KG1 (cell line): ENCODE measurements at places on chromosomes 1 and 21.

GRCh38 chr21:24023402-24023801, 1583.9 kb downstream of the MRPL39 start:
- no peak for DNase-seq

- DNase-seq = no peak
Observed at GRCh38 chr1:200805719-200806118, 67.0 kb downstream of the CAMSAP2 start.

GRCh38 chr1:230043081-230043480, 24.0 kb upstream of the GALNT2 start:
- DNase-seq = no peak

- DNase-seq = no peak
Observed at GRCh38 chr1:116558140-116558549, 12.7 kb downstream of the CD58 start.

DNA sequence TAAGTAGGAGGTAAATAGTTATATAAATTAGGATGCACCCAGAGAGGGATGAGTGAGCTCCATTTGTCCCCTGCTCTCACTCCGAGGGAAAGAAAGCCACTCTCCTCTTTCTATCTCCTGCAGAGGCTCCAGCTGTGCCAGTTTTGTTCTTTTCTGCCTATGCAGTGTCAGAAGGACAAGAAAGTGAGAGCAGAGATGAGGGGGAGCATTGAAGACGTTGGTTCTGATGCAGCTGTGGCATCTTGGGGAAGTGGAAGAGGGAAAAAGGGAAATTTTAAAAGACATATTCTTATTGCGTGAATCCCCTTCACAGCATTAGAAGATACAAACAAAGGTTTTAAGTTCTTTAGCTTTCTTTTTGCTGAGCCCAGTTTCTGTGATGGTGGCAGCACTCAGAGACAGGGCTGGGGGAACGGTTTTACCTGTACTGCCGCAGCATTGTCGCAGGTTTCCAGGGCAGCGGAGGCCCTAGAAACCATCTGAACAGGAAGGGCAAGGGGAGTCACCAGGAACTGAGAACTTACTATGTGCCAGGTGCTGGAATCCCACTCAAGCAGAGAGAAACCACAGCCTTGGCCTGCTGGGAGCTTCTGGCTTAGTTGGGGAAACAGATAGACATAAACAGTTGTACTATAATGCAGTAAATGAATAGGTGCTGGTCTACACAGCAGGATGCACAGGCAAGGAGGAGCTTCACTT, 44.9 kb upstream of the USP24 start:
- no peak for DNase-seq

DNA sequence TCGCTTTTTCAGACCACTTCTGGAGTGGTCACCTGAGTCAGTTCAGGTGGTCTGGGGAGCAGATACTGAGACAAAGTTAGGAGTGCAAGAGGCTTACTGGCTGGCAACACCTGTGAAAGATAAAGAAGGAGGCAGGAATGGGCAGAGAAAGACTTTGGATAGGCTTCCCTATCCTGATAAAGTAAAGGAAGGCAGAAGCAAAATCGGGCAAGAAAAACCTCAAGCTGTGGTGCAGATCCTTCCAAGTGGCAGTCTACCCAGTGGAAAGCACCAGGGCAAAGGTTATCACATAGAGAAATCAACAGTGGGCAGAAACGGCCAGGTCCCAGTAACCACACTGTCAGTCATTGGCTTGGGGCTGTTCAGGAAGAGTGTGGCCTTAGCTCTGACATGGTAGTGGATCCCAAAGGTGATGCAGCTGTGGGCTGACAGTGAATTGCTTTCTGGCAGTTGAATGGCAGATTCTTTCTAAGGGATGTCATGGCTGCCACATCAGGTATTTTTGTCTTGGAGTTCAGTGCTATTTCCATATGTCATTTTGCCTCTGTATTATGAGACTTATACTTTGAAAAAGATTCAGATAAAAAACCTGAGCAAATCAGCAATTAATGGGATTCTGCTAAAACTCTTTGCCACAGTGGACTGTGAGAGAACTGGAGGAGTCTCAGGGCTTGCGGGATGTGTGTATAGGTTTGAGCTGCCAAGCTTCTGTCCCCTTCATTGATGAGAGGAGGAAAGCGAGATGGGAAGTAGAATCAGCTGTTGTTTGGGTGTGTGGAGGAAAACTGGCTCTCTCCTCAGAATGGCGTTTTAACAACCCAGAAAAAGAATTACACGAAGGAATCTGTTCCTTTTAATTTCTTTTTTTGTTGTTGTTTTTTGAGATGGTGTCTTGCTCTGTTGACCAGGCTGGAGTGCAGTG, 8.1 kb upstream of the CGN start:
- no peak for DNase-seq

- DNase-seq = no peak
Observed at GRCh38 chr1:213162338-213162737, 111.3 kb downstream of the RPS6KC1 start.

DNA sequence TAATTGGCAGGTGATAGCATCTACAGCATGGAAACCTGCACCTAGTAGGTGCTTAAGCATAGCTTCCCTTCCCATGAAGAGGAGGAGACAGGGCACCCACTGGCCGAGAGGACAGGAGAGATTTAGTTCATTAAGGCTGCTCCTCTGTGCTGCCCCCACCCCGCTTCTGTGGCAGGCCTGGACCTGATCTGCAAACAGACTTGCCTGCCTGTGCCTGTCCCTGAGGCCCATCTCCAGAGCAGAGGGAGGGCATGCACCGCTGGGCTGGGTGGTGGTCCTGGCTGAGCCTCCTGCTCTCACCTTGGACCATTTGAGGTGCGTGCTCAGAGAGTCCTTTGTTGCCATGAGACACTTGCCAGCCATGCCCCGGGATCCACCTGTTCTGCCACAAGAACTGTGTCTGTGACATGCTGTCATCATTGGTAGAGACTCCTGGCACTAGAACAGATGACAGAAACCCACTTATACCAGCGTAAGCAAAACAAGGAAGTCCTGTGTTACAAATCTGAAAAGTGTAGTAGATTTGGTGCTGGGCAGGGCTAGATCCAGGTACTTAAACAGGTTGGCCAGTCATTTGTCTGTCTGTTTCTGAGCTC, 55.6 kb downstream of the PTPRF start:
- DNase-seq = no peak

- DNase-seq = no peak
Observed at GRCh38 chr21:32813265-32813903, 41.8 kb upstream of the PAXBP1 start.

- no peak for DNase-seq
Observed at GRCh38 chr1:87196110-87196827, 132.4 kb upstream of the LMO4 start.

DNA sequence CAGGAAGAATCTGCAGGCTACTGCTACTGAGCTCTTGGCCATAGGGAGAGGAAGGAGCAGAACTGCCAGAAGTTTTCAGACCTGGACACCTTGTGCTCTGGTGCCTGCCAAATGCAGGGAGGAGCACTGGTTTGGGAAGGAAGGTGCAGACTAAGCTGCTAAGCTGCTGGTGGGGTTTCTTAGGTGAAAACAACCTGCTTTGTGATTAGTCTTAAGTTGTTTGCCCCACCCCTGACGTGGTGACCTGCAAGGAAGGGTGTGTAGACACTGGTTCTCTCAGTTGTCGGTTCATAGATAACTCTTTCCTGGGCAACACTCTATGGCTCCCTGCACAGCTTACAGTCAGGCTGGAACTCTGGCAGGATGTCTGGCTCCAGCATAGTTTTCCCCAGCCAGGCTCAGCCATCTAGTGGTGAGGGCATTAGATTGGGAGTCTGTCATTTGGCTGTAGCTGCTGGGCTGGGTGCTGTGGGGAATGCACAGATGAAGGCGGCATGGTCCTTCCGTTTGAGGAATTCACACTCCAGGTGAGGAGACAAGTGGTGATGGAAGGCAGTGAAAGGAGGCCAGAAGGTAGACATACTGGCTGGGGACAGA, 10.3 kb upstream of the S100A10 start:
- no peak for DNase-seq

DNA sequence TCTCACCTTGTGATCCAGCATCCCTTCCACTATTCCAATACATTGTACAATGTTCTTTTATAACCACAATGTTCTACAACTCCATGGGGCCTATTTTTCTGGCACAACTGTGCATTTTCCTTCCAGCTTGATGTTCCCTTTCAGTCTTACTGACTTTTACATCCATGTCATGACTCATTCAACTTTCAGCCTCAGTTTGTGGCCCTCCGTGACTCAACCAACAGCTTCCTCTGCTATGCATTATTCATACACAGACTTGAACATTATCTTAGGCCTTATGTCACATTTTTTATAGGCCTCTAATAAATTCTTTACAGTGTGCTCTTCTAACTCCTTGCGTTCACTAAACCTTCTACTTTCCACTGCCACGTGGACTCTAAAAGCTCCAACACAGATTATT, 119.4 kb upstream of the PRMT6 start:
- no peak for DNase-seq

DNA sequence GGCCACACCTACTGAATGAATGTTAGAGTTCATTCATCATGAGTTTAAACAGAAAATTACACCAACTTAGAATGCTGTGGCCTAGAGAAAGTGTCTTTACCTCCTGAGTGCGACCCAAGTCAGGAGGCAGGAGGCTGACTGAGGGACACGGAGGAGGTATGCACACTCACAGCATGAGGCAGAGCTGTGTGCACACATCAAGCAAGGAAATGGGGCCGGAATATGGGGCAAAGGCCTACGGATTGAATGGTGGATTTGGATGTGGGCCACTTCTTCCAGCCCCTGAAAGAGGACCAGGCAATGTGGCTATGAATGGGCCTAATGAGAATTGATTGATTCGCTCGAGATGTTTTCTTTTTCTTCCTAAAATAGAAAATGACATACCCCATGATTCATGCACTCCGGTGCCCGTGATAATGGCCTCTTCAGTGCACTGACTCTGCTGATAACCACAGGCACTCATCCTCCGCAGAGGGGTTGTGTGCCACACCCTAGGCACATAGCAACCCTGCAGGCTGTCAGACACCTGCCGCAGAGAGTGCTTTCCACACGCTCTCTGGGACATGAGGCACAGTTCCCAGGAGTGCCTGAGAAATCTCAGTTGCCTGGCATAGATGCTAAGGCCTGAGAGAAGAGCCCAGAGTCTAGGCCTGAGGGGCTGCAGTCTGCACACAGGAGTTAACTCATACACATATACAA, 155.5 kb downstream of the GLUL start:
- DNase-seq = no peak
